ENCODE measurements at places on chromosomes 2 and 18.

- no peak for DNase-seq
Observed at GRCh38 chr18:74184875-74185274, 36.6 kb downstream of the TIMM21 start.

- DNase-seq, result peak; percentile 14
Observed at GRCh38 chr18:31942291-31942998, 483 bp downstream of the TRAPPC8 start.

- no peak for DNase-seq
Observed at GRCh38 chr2:157895531-157895930, 19.4 kb upstream of the ACVR1 start.

GRCh38 chr2:65576861-65577601 lies 144.6 kb upstream of the SPRED2 start:
- DNase-seq, result no peak

- DNase-seq, result no peak
Observed at GRCh38 chr18:37385846-37386778, 179.5 kb downstream of the CELF4 start.

DNA sequence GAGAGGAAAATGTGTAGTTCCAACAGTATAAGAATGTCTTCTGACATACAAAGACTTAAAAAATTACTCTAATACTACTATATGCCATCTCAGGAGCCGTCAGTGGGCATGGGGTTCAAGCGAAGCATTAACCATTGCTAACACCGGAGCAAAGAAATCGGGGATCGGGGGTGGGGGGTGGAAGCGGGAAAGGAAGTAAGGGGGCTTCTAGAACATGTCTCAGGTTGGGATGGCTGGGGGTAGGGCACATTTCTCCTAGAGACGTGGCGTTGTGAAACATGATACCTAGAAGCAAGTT lies 702 bp downstream of the LMAN1 start:
- no peak for DNase-seq

DNA sequence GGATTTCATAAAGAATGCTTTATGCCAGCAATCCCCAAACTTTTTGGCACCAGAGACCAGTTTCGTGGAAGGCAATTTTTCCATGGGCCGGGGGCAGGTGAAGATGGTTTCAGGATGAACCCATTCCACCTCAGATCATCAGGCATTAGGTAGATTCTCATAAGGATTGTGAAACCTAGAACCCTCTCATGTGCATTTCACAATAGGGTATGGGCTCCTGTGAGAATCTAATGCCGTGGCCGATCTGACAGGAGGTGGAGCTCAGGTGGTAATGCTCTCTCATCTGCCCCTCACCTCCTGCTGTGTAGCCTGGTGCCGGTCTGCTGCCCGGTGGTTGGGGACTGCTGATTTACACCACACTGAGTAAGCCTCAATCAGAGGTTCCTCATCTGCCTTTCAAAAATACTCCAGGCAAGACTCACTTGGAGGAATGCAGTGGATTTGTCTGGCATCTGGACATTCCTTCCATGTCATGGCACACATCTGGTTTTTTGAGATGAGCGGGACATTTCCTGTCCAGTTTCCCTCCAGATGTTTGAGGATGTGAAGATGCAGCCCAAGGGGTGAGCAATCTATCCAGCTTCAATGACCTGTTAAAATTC lies 185.8 kb downstream of the VAPA start:
- DNase-seq, result no peak

DNA sequence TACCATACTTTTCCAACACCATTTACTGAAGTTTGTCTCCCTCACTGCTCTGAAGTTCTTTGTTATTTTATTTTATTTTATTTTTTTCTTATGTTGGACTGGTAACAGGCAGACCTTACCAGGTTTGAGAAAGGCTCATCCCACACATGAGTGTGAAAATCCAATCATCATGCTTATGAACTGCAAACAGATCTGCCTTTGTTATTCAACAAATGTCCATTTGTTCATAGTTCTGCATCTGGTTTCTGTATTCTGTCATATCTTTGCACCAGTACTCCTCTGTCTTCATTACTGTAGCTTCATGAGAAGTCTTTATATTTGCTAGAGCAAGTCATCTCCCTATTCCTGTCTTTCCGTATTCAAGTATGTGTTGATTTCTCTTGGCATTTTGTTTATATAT lies 5.3 kb downstream of the RNU2-63P start:
- DNase-seq, result no peak

DNA sequence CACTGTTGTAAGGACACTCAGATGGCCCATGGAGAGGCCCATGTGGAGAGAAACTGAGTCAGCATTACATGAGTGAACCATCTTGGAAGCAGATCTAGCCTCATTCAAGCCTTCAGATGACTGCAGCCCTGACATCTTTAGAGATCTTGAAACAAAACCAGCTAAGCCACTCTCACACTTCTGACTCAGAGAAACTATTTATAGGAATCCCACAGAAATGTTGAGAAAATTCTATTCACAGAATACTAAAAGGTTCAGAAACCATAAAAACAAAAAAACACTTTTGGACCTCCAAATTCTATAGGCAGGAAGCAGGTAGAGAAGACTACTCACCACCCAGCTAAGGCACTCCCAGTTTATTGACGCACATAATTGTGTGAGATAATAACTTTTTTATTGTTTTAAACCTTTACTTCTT lies 8.7 kb downstream of the TMEM169 start:
- DNase-seq, result no peak

DNA sequence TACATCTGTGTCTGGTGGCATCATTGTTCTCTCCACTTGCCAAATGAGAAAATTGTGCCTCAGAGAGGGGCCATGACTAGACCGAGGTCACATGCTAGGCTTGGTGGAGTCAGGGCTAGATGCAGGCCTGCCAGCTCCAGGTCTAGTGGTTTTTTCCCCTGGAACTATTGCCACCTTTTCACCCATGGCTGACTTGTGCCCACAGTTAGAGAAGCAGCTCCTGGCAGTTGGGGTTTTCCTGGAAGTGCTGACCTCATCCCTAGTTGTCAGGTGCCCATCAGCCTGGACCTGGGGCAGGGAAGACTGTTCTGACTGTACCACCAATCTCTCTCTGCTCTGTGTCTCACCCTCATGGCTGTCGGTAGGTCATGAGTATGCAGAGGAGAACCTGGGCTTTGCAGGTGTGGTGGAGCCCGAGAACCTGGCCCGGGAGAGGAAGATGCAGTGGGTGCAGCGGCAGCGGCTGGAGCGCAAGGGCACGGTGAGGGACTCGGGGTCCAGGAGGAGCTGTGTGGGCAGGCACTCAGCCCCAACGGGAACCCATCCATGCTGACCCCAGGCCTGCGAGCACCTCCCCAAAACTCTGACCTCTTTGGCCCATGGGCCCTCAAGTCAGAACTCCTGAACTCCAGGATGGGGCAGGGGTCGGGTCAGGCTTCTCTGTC lies 12.4 kb upstream of the CATIP start:
- DNase-seq, result no peak

GRCh38 chr2:17857021-17857420 lies 21.4 kb upstream of the KCNS3 start:
- DNase-seq, result no peak

- DNase-seq, result no peak
Observed at GRCh38 chr2:142742371-142743214, 134.9 kb upstream of the KYNU start.

- DNase-seq, result no peak
Observed at GRCh38 chr2:107721178-107721577, 105.5 kb upstream of the RGPD4 start.

DNA sequence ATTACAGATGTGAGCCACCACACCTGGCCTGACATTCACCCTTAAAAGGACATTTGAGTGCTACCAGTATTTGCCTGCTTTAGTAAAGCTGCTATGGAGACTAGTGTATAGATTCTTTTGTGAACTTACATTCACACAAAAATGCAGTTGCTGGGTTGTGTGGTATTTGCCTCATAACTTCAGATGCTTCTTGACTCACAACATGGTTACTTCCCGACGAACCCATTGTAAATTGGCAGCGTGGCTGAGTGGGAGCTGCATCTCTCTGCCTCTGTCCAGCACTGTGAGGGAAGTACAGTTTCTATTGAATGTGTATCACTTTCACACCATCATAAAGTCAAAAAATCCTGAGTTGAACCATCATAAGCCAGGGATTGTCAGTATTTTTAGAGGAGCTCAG lies 56.9 kb downstream of the RRM2 start:
- no peak for DNase-seq

- no peak for DNase-seq
Observed at GRCh38 chr2:209570194-209570593, 146.3 kb downstream of the MAP2 start.

DNA sequence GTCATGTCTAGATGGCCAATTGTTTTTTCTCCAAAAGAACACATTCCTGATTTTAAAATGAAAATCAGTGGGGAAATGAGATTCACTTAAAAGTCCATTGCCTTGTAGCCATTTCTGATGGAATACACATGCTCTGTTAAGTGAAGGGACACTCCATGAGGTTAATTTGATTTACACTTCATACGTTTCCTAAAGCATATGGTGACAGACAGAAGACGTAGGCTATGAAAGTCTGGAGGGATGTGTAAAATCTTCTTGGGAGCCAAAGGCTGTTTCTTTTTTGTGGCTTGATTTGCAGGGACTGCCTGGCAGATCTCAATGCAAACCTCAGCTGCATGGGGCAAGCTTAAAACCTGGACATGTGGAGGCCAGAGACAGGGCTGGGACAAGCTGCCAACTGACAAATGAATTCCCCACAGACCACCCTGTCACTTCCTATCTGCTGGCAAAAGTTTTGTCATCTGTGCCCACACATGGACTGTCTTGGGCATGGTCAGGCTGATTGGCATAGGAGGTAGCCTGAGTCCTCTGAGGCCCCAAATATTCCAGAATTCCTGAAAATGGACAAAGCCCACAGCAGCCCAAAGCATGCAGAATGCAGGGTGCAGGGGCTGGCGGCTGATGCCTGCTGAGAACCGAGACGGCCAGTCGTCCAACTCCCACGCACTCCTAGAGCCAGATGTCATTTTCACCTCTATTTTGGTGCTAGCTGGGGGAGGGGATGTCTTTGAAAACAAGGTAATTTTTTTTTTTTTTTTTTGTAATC lies 73.9 kb downstream of the SDC1 start:
- DNase-seq, result no peak

GRCh38 chr2:42964439-42965083 lies 172.2 kb upstream of the HAAO start:
- no peak for DNase-seq

DNA sequence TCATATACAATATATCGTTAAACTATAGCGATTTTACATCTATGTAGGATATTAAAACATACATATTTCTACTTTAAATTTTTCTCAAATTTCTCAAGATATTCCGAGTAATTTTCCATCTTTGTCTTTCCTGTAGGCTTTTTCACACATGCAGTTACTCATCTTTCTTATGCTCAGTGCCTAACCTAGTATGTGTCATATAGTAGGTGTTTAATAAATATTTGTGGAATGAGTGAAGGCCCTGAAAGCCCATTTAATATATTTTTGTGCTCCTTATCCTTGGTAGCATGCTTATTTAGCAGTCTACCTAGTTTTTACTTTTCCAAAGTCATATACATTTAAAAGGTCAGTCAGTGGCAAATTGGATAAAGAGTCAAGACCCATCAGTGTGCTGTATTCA lies 67.3 kb downstream of the ITGB6 start:
- DNase-seq, result no peak

- no peak for DNase-seq
Observed at GRCh38 chr2:129061069-129061768, 742.6 kb upstream of the HS6ST1 start.

DNA sequence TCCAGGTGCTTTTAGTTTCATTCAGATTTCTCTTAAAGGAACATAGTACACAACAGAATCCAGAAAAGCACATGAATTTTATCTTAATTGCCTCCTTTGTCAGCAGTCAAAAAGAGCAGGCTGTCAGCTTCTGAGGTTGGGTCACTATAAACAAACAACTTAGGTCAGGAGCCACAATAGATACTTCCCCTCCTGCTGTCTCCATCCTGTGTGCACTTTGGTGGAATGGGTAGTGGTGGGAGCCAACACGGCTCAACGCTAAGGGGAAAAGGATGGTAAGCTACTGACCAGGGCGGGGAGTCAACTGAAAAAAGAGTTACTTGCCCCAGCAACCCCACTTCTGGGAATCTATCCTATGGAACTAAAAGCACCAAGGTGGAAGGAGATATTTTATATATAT lies 121.9 kb downstream of the PAX3 start:
- DNase-seq, result no peak

- no peak for DNase-seq
Observed at GRCh38 chr2:26883956-26884355, 36.0 kb downstream of the DPYSL5 start.

DNA sequence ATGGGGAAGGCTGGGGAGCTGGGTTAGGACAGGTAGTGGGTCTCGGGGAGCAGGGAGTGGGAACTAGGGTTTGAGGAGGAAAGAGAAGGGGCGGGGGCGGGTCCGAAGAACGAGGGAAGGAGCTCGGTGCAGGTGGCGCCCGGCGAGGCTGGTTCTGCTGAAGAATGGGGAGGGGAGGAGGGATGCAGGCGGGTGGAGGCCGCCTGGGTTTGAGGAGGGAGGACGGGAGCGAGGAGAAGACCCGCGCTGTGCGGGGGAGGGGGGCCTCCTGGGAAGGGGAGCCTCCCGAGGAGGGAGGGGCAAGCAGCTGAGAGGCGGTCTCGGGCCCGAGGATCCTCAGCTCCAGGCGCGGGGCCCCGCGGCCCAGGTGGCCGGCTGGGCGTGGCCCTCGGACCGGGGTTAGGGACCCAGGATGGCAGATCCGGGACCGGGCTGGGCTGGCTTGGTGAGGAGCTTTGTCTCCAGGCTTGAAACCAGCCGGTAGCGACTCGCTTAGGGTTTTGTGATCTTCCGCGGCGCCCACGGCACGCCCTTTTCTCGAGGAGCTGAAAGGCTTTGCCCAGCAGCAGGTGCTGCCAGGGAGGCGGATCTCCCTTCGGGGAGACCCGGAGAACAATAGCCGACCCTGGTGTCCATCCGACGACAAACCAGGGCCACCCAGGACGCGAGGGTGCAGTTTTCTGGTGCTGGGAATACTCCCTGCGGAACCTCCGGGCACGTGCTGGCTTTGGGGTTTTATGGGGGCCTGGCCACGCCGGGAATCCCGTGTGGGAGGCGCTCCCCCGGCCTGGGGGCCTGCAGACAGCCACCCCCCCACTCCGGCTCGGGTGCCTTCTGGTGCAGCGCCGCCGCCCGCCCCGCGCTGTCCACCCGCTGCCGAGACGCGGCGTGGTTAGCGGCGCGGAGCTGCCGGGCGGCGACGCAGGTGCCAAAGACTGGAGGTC lies 1.4 kb downstream of the DPYSL5 start:
- DNase-seq, result peak; percentile 38

- no peak for DNase-seq
Observed at GRCh38 chr2:22557406-22557805, 827.6 kb upstream of the KLHL29 start.

GRCh38 chr18:57749604-57749970 lies 53.5 kb downstream of the ATP8B1 start:
- DNase-seq, result no peak

DNA sequence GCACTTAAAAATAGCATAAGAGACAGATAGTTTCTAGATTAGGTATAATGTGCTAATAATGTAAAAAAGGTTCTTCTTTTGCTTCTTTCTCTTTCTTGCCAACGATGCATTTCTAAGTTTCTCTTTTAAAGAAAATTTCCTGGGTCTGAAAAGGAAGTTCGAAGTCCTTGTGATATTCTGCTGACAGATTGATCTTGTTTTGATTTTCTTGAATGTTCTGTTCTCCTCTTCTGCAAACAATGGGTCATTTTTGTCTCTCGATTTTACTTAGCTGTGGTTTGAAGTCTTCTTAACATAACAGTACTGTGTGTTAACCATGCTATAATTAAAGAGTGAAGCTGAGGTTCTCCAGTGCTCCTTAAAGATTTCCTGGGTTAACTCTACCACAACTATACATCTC lies 61.1 kb upstream of the ACYP2 start:
- no peak for DNase-seq

All from progenitor cell of endocrine pancreas (in vitro differentiated cells).